ENCODE measurements at places on chromosomes 2 and 18. TPM values are rescaled to one million over a fixed set of nuclear protein-coding genes. Genes with fewer than 3 reads are reported as not detected.

The TMEM169 gene
- 2.6 TPM for total RNA-seq

- no peak overlapping the region for H3K4me3 ChIP-seq
- H3K27me3 ChIP-seq, result peaks cover 10% of the 10 kb centered on the region
- DNase-seq, result no peak
- peaks cover 5% of the 10 kb centered on the region for H3K4me1 ChIP-seq
Observed at GRCh38 chr18:2857491-2858131, 10.8 kb downstream of the EMILIN2 start.

DNA sequence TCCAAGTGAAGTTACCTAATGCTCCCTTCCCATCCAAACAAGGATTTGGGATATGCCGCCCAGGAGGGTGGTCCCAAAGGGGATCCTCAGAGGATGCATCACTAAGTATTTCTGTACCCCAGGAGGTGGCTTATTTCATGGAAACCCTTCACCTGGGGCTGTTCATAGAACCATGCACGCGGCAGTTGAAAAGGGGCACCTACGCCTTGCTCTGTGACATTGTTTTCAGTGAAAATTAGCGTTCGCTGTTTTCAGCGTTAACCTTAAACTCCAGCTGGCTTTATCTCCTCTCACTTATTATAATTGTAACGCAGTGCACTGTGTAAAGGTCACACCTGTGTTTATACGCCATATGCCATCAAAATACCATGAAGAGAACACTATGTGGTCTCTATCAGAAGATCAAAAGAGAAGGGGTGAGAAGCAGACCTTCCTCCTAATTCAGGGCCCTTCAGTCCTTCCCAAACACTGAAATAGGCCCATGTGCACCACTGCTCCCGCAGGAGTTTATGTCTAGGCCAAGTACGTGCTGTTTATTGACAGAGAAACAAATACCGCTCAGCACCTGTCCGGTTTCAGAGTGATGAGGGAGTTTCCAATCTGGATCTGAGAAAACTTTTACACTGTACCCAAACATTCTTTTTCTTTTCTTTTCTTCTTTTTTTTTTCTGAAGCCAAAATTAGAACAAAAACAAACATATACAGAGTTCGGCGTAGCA lies 162.1 kb downstream of the BCL2 start:
- H3K4me3 ChIP-seq, result peak overlapping the region; percentile 78
- H3K36me3 ChIP-seq, result peaks cover 67% of the 10 kb centered on the region
- H3K27me3 ChIP-seq, result no peaks in the 10 kb centered on the region
- peaks cover 100% of the 10 kb centered on the region for H3K4me1 ChIP-seq
- DNase-seq, result peak; percentile 23
- peak overlapping the region; percentile 90 for H3K27ac ChIP-seq

GRCh38 chr2:134080386-134081089 lies 173.3 kb upstream of the MGAT5 start:
- no peak overlapping the region for H3K4me3 ChIP-seq
- peaks cover 2% of the 10 kb centered on the region for H3K27me3 ChIP-seq
- no peaks in the 10 kb centered on the region for H3K36me3 ChIP-seq
- H3K27ac ChIP-seq, result no peak overlapping the region
- no peak for DNase-seq

DNA sequence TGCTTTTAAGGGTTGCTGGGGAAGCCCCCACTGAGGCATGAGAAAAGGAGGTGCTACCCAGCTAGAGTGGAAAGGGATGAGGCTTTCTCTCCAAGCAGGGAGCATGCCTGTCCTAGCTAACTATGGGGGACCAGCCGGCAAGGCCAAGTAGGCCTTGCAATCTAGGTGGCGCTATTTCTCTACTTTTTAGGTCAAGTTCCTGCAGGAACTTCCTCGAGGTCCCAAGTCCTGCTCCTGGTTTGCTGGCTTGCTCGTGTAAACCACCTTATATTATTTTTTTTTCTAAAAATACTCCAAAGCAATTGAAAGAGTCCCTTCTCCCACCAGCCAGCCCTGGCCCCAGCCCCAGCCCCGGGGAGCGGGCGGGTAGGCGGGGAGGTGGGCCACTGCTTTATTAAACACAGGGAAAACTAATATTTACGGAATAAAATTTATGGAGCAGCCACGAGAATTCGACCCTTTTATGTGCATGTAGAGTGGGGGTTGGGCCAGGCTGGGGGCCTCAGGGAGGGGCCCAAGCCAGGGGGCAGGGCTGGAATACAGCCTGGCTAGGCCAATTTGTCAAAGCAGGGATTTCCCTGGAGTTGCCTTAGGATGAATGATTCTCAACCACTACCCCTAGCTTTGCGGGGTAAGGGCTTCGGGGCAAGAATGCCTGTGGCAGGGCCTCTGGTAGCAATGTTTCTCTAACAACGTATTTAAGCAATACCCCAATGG lies 12.8 kb upstream of the IHH start:
- H3K4me1 ChIP-seq, result no peaks in the 10 kb centered on the region
- DNase-seq, result peak; percentile 18
- H3K36me3 ChIP-seq, result peaks cover 12% of the 10 kb centered on the region
- H3K27me3 ChIP-seq, result no peaks in the 10 kb centered on the region
- H3K27ac ChIP-seq, result no peak overlapping the region

- no peaks in the 10 kb centered on the region for H3K36me3 ChIP-seq
- no peak overlapping the region for H3K27ac ChIP-seq
- H3K4me1 ChIP-seq, result no peaks in the 10 kb centered on the region
- no peak overlapping the region for H3K4me3 ChIP-seq
- no peak for DNase-seq
- peaks cover 11% of the 10 kb centered on the region for H3K27me3 ChIP-seq
Observed at GRCh38 chr2:114022360-114023085, 132.6 kb downstream of the ACTR3 start.

Data from activated CD4-positive, alpha-beta T cell treated with anti-CD3 and anti-CD28 coated beads, Interleukin-2, amount 10 ng/mL, durations not matched to agents 7 days and 5 days (primary cell).